ENCODE measurements at places on chromosomes 11 and 22. TPM values are rescaled to one million over a fixed set of nuclear protein-coding genes. Genes with fewer than 3 reads are reported as not detected.

DNA sequence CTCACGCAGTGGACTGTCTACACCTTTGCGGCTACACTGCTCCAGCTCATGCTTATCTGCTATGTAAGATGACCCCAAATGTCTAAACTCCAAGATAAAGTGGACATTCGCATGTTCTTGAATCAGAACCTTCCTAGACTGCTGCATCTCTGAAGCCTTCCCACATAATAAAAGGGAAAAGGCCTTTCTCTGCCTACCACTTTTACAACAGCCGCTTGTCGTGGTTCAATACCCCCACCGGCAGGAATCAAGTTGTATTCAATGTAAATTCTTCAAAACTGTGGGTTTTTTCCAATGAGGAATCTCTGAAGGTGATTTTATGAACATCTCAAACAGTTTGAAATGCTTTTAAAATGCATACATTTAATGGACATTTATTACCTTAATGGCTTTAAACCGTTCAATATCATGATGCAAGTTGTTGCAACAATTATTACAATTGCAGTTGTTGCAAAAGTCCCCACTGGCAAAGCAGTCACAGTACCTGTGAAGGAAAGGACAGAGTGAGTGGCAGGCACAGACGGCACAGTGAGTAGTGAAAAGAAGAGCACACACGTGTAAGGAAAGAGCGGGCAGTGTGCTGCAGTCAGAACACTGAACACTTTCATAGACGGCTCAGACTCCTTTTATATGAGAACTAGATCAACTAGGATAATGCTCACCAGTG is 31.2 kb downstream of the GAL start:
- DNase-seq: no peak

DNA sequence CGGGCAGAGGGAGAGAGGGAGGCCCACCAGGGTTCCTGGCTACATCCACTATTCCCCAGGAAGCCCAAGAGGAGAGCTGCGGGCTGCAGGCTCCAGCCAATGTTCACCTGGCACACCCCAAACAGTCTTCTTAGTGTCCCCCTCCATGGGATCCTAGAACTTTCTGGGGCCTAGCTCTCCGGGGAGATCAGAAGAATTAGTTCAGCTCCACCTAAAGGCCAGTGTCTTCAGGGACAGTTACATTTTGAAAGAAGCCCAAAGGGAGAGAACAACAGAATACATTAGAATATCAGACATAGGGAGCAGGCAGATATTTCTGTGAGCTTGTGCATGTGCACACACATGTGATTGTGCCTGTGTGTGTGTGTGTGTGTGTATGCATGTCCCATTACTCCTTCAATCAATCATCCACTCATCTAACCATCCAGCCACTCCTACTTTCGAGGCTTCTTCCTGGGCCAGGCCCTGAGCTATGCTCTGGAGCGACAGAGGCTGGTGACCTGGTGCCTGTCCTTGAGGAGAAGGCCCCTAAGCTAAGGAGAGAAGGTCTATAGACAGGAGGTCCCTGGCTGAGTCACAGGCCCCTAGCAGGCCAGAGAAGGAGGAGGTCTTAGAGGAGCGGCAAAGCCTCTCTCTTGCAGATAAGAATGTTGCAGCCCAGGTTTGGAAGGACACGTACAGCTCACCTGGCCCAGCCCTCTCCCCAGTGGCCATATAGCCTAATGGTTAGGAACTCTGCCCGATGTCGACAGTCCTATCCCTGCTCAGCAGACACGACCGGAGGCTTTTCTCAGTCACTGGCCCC is 165.5 kb downstream of the DSCAML1 start:
- no peak for DNase-seq

- no peak for DNase-seq
Observed at GRCh38 chr11:17604915-17605233, 57.8 kb downstream of the OTOG start.

HINFP gene
- 21.8 TPM for total RNA-seq

DNA sequence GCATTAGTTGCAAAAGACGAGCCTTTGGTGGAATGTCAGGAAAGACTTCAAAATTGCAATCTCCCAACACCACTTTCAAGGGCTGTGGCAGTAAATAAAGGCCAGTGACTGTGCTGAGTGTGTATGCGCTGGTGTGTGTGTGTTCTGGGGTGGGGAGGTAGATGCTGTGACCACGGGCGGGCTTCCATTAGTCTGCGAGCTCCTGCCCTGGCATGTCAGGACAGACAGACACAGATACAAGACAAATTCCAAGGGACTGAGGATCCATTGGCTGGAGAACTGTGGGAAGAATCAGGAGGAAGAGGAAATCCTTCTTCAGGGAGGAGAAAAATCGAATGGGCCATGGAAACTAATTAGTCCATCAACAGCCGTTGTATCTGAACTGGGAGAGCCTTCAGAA is 83.6 kb downstream of the FEZ1 start:
- DNase-seq: no peak

JOSD1 gene
- 58.5 TPM for total RNA-seq

APLNR gene
- total RNA-seq: not detected

DNA sequence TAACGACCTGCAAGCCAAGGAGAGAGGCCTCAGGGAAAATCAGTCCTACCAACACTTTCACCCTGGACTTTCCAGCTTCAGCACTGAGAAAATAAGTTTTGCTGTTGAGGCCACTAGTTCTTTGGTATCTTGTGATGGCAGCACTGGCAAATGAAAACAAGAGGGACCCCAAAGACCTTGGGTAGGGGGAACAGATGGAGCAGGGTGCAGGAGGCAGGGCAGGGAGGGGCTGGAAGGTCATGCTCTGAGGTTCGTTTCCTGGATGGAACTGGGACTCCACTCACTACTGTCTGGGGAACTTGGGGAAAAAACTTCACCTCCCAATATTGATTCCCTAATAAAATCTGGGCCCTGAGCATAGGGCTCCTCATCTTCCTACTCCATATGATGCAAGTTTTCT is 34.2 kb upstream of the PRAME start:
- DNase-seq: no peak

DNA sequence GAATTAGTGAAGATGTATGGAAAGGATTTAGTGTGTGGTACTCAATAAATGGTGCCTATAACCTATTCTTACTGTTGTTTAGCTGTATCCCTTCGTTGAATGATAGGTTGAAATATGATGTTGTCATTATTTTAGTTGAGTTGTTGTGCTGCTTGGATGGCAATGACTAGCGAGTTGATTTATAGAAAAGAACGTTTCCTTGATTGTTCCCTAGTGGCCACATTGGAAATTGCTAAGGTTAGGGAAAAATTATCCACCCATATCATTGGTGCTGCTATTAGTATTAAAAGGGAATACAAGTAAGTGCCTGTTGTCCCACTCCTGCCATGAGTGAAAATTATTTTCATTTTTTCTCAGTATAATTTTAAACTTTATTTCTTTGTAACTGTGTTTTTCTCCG is 14.5 kb downstream of the EMSY start:
- DNase-seq: no peak

GRCh38 chr11:129618046-129618569 is 197.5 kb upstream of the TMEM45B start:
- DNase-seq: no peak

DNA sequence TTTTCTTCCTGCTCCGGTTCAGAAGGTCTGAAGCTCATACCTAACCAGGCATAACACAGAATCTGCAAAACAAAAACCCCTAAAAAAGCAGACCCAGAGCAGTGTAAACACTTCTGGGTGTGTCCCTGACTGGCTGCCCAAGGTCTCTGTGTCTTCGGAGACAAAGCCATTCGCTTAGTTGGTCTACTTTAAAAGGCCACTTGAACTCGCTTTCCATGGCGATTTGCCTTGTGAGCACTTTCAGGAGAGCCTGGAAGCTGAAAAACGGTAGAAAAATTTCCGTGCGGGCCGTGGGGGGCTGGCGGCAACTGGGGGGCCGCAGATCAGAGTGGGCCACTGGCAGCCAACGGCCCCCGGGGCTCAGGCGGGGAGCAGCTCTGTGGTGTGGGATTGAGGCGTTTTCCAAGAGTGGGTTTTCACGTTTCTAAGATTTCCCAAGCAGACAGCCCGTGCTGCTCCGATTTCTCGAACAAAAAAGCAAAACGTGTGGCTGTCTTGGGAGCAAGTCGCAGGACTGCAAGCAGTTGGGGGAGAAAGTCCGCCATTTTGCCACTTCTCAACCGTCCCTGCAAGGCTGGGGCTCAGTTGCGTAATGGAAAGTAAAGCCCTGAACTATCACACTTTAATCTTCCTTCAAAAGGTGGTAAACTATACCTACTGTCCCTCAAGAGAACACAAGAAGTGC is 661 bp upstream of the MALAT1 start:
- no peak for DNase-seq

DNA sequence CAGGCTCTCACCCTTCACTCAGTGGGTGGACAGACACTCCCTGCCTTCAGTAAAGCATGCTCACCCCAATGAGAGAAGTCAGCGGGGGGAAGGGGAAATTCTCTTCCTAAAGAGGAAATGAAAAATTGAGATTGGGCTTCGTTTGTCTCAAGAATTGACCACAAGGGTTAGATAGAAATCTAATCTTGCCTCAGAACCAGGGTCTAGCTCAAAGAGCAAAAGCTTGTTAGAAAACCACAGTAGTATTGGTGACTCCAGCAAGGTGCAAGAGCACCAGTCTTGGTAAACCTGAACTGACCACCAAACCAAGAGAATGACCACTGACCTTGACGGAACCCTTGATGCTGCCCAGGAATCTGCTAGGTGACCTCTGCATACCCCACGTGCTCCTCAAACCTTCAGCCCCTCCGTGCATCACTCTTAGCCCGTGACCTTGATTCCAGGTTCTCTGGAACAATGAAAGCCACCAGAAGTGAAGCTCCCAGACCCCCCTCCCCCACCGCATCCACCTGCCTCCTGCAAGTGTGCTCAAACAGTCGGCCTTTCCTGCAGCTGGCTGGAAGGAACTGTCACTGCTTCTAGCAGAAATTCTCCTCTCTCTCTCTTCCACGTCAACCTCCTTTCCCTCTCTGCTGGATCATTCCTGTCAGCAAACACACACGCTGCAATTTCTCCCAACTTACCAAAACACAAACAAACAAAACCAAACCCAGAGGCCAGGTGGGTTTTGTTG is 3.1 kb upstream of the TMA7B start:
- DNase-seq: no peak

DNA sequence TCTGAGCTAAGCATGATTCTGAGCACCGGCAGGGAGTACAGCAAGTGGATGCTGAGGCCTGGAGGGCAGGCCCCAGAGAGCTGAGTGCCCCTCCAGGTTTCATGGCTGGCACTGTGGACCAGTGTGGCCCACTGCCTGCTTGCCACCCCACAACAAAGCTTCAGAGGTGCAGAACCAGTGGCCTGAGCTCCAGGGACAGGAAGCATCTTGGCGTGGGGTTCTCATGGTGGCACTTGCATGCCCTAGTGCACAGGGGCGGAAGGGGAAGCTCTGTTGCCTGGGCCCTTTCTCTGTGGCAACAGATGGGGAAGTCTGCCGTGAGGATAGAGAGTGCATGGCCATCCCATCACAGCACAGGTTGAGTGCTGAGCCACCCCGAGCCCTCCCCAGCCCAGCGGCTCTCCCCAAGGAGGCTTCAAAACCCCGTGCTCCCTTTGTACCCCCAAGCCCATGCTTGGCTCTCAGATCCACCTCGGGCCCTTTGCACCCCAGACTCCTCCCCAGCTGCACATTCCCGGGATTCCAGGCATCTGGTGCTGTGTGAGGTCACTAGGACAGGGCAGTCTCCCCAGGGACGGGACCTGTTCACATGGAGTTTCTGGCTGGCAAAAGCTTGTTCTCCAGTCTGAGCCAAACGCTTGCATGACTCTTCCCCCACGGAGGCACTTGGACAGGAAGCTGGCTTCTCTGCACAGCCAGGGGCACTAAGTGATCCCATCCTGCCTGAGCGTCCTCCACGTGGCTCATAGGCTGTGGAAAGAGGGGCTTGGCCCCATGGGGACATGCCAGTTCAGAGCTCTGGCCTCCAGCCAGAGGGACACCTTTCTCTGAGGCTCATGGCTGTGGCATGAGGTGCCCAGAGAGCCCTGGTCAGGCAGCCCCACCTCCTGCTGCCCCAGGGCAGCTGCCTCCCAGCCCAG is 4.2 kb downstream of the SLC25A1 start:
- no peak for DNase-seq

- DNase-seq: no peak
Observed at GRCh38 chr11:900545-900944, 10.1 kb downstream of the CHID1 start.

GRCh38 chr11:37995886-37996285 is 1397.8 kb upstream of the RAG2 start:
- no peak for DNase-seq

DNA sequence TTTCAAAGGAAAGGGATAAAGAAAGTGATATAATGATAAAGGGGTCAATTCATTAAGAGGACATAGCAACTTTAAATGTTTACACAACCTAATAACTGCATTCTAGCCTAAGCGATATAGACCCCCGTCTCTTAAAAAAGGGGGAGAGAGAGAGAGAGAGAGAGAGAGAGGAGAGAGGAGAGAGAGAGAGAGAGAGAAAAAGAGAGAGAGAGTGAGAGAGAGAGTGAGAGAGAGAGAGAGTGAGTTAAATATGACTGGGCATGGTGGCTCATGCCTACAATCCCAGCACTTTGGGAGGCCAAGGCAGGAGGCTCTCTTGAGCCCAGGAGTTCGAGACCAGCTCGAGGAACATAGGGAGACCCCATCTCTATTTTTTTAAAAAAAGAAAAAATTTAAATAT is 90.2 kb upstream of the GAL start:
- no peak for DNase-seq

DNA sequence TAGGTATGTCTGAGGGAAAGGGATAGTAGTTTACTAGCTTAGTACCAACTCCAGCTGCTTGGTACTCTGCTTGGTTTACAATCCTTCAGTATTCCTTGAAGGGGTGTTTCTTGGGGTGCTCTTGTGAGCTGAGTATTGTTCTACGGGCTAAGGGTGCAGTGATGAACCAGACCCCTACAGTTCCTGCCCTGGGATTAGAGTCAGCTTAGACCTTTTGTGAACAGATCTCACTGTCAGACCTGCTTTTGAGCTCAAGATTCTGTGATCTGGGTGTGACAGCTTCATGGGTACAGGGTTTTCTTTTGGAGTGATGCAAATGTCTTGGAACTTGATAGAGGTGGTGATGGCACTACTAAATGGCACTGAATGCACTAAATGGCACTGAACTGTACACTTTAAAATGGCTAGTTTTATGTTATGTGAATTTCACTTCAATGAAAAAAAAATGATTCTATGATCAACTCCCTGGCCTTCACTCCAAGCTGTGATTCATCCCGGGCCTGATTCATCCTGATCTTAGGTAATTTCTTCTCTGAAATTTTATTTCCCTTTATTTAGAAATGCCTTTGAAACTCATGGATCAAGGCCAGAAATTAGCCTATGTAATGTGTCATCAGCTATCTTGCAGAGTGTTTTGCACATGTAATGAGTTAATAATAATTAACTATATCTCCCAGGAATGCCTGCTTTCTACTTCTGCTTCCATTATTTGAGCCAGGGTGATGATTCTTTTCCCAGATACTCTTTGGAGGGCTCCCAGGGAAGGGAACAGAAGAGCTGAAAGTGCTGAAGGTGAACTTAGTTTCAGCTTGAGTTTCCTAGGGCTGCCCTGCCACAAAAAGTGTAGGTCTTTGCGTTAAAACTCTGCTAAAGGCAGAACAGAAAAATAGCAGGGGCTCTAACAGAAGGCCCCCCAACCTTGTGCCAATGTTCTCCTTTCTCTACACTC is 87.9 kb downstream of the NCAM1 start:
- no peak for DNase-seq
